ENCODE measurements at places on chromosomes 1 and 21.

GRCh38 chr21:32328595-32328994 is 29.9 kb downstream of the MRAP start:
- DNase-seq, result no peak

GRCh38 chr1:154862907-154863306 is 7.2 kb downstream of the KCNN3 start:
- DNase-seq, result no peak

DNA sequence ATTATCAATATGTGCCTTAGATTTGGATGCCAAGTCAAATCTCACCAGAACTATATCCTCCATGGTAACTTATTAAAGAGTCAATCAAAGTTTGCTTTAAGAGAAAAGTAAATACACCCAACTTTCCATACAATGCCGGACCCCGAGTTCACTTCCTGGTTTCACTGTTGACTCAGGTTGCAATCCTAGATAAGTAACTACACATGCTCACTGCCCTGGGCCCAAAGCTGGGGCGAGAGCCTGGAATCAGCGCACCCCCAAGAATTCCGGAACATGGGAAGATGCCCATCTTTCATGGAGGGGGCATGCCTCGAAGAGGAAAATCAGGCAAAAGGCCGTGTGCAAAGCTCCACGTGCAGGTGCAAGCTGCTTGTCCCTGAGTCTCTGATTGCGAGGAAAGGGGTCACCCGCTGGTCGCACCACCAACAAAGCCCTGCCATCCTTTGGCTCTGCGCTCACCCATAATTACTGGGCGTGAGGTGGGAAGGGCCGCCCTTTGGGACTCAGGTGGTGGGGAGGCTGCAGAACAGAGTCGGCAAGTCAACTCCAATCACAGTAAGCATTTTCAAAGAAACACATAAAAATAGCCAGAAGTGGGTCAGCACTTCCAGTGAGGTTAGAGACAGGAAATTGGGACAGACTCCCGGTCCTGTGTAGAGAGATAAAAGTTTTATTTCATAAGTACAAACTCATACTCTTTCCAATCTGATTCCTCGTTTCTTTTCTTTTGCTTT is 167.7 kb downstream of the TOMM20 start:
- DNase-seq, result no peak

DNA sequence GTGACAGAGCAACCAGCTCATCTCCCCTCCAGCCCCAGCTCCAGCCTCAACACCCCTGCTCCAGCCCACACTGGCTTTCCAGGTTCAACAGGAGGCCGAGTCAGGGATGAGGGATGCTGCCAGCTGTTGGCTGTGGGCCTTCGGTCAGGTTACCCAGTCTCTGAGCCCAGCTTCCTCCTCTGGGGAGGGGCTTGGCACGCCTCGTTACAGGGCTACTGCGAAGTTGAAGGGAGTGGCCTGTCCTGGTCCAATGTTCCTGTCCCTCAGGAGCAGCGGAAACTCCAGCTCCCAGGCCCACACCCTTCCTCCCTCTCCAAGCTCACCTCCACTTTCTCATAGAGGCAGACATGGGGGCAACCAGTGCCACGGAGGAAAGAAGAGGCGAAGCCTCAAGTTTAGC is 15.1 kb upstream of the TAS1R2 start:
- DNase-seq, result no peak

DNA sequence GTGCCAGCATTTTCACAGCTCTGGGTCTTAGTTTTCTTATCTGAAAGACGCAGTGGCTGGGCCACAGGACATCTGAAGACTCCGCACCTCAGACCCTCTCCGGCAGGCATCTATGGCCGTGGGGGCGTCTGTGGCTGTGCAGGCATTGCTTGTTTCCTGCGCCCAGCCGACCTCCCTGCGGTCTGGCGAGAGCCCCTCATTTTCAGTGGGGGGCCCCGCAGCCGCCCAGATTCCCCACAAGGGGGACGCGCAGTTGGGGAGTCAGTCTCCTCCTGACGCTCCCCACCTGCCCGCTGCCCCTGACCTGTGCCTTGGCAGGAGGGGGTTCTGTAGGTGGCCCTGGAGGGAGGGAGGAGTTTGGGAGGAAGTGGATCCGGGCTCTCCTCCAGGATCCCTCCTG is 3.5 kb upstream of the TFF1 start:
- no peak for DNase-seq
